Stimulated activated CD8-positive, alpha-beta memory T cell treated with anti-CD3 and anti-CD28 coated beads, Interleukin-4, amount 100 ng/mL, for 1 hour (primary cell): ENCODE measurements at places on chromosomes 11 and 22.

DNA sequence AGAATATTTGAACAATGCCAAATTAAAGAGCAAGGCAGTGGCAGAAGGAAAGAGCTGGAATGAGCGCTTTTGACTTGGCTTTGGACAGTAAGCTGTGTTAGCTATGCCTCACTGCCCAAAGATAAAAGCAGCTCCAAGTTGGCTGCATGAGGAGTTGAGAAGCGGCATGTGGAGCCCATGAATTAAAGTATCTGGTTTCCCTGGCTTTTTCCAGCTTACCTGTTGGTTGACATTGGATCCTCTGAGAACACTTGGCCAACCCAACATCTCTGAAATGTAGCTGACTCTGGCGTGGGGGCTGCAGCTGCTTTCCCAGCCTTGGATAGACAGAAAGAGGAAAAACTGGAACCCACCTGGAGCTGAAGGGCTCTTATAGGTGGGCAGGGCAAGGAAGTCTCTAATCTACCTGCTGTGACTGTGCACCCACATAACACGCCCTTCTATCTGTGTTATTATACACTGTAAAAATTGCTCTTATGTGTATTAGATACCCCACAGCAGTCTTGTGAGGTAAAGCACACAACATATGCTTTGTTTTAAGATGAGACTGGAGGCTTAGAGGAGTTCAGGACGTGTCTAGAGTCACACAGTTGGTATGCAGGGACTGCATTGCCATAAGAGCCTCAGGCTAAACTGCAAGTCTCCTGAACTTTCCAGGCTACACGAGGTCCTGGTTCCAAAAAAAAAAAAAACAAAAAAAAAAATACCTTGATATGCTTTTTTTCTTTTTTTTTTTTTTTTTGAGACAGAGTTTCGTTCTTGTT, 5.8 kb downstream of the UBASH3B start:
- DNase-seq: no peak

DNA sequence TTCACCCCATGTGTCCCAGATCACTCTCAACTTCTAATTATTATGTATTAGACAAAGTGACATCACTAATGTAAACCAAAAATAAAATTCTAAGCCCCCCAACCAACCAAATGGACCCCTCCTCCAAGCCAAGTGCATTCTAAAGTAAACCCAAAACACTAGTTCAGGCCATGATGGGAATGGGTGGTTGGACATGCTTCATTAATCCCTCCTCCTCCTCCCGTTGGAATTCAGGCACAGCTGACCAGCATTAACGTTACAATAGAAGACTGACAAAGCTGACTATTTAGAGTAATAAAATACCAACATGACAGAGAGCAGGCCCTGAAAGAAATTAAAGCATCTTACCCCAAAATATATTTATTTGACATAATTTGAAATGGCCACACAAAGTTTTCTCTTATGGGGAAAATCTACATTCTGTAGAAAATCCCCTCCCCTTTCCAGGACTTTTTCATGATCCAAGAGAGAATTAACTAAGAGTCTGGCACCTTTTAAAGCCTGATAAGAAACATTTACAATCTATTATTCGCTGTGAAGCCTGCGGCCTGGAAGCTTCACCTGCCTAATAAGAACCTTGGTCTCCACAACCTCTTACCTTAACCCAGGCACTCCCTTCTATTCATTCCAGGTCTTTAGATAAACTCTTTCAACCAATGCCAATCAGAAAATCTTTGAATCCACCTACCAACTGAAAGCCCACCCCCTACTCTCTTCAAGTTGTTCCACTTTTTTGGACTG, 948.5 kb upstream of the CCDC90B start:
- no peak for DNase-seq

DNA sequence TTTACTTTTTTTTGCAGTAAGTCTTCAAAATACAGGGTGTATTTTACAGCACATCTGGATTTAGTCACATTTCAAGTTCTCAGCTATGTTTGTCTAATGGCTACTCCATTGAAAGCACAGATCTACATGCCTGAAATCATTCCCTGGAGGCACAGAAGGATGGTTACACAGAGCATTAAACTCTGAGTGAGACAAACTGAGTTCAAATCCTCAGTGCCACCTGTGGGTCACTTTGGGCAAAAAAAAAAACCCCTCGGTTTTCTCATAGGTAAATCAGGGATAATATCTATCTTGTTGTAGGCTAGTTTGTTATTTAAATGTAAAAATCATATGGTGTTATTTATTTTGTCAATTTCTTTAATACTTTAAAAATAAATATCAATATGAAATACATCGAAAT, 7.7 kb downstream of the ANKRD49 start:
- no peak for DNase-seq

GRCh38 chr11:57461841-57462489, 1.6 kb downstream of the RTN4RL2 start:
- no peak for DNase-seq

DNA sequence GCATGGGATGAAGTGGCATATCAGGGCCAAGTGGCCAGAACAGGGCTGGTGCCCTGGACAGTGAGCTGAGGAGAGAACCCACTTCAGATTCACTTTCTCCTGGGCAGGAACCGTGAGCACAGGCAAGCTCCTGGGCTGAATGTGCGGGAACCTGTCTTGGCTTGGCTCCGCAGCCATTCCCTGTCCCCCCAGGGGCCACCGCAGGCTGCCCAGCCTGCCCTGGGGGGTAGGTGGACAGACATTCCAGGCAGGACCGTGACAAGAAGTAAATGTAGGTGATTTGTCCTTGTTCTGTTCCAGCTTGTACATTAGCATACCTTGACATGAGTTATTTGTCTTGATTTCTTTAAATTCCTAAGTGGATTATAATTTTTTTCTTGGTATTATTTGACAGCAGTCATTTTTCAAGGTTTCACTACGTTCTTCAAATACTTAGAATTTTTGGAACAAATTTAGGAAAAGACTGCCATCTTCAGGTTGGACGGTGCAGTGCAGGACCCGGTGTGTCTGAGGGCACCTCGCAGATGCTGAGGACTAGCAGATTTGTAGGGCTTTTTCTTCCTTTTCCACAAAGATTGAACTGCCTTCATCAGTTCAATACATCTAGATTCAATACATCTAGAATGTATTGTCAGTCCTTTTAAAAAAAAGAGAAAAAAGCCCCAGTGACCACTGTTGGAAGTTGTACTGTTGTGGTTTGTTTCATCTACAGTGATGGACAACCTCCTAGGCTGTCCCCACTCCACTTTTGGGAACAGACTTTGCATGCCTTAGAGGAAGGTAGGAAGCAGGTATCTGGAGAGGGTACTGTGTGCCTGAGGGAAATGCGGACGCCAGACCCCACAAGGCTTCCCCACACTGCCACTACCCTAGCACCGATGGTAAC, 115.1 kb upstream of the RASSF10 start:
- peak; percentile 16 for DNase-seq

GRCh38 chr11:21653951-21654421, 538.9 kb upstream of the ANO5 start:
- DNase-seq: no peak

- no peak for DNase-seq
These were observed 72.9 kb downstream of the CTTN start for GRCh38 chr11:70471254-70471653.

DNA sequence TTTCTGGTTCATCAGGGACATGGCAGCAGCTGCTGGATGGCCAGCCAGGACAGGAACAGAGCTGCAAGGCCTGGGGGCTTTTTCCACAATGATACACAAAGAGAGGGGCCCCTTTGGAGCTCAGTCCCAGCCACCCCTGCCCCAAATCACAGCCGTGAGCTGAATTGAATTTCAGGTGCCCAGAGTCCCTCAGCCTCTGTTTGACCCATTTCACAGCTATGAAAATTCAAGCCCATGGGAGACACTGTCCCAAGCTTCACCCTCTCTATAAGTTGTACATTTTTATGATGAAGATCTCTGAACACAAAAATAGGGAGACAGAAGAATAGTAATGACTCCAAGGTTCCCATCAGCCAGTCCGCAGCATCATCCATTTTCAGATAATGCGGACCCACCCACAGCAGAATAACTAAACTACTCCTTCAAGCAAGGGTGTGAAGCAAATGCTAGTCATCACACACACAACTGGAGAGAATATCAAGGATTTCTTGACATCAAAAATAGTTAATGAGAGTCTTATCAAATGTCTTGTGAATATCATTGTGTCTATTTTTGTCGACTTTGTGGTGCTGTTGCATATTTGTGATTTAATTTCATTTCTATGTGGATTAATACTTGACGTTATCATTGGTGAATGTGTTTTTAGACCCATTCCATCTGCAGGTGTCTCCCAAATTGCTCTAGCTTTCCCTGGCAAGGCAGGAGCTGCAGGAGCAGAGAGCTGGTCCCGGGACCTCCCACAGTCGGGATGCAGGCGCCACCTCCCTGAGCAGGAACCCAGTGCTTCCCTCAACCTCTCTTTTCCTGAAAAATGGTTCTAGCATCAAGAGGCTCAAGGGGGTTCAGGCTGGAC, 24.7 kb downstream of the IGLL5 start:
- no peak for DNase-seq

GRCh38 chr11:82494988-82495432, 238.7 kb downstream of the FAM181B start:
- no peak for DNase-seq

DNA sequence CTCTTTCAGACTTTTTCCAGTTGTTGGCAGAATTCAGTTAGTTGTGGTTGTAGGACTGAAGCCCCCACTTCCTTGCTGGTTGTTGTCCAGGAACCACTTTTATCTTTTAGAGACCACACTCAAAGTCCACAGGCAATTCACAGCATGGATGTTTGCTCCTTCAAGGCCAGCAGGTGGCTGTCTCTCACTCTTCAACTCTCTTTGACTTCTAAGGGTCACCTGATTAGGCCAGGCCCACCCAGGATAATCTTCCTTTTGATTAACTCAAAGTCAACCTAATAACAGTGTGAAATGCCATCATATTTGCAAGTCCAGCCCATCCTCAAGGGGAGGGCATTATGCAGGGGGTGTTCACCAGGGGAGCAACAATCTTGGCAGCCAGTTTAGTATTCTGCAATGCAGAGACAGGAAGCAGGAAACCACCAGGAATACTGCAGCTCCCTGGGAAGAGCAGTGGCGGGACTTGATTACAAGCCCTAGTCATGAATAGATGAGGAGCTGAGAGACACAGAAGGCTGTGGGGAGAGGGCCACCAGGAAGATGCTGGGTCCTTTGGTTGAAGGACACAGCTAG, 52.4 kb downstream of the LRRC74B start:
- DNase-seq: no peak

DNA sequence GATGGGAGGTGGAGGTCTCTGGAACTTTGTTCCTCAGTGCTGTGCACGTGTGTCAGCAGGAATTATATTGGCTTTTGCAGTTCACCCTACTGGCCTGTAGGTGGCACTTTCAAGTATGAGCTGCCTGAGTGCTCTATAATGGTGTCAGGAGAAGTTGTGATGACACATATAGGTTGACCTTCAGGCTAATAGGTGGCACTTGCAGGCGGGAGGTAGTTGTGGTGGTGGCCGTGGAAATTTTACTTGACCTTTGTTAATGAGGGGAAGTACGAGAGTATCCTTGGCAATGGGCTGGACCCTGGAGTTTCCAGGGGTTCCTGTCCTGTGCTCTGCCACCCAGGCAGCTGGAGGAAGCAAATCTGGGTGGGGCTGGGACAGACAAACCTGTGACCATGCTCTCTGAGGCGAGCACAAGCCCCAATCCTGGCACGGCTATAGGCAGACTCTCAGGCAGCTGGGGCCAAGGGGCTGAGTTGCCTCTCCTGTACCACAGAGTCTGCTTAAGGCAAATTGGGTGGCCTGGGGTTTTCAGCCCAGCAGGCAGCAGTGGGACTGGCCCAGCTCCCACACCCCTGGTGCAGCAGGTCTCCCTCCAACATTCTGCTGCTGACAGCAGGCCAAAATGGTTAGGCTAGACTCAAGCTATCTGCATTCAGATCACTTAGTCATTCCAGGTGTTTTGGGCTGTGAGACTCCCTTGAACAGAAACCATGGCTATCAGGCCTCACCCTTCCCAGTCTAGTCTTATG, 147.5 kb upstream of the CTSC start:
- DNase-seq: no peak
